ENCODE measurements at places on chromosomes 3 and 15.

- no peak for DNase-seq
Observed at GRCh38 chr15:67897646-67898339, 57.9 kb upstream of the RNU6-1 start.

- DNase-seq, result no peak
Observed at GRCh38 chr3:15941958-15942357, 144.2 kb upstream of the ANKRD28 start.

DNA sequence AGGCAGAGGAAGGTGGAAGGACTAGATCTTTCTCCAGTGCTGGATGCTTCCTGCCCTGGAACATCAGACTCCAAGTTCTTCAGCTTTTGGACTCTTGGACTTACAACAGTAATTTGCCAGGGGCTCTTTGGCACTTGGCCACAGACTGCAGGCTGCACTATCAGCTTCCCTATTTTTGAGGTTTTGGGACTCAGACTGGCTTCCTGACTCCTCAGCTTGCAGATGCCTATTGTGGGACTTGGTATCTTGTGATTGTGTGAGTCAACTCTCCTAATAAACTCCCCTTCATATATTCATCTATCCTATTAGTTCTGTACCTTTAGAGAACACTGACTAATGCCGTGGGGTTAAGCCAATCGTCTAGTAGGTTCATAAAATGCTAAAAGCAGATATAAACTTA lies 8.8 kb upstream of the B3GNT5 start:
- DNase-seq, result no peak

DNA sequence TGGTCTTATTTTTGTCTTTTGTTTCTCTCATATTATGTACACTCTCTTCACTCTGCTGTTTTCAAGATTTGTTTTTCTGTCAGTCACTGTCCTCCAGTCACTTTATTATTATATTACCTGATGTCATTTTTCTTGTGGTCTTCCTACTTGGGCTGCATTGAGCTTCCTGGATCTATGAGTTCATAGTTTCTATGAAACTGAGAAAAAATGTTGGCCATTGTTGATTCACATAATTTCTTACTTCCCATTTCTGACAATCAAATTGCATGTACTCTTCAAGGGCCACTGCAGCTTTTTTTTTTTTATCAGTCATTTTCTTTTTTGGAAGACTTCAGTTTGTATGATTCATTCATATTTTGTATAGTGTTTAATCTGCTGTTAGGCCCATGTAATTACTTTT lies 1180.6 kb upstream of the GBE1 start:
- no peak for DNase-seq

DNA sequence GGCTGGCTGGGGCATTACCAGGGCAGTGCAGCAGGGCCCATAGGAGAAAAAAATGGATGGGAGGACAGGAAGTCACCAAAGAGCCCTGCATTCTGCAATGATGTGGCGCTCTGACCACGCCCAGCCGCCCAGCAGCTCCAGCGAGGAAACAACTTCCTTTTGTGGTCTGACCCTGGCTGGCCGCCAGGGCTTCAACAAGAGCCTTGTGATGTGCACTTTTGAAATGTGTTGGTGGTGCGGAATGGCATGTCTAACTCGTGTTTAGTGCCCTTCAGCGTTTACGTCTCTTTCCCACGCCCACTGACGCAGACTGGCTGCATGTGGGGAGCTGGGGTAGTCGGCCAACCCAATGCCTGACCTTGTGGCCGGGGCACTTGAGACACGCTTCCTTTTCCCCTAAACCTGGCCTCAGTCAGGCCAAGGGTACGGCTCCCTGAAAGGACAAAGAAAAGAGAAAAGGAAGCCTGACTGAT lies 81.9 kb upstream of the CTNNB1 start:
- DNase-seq, result no peak

- no peak for DNase-seq
Observed at GRCh38 chr3:70583682-70584081, 271.2 kb upstream of the MDFIC2 start.

DNA sequence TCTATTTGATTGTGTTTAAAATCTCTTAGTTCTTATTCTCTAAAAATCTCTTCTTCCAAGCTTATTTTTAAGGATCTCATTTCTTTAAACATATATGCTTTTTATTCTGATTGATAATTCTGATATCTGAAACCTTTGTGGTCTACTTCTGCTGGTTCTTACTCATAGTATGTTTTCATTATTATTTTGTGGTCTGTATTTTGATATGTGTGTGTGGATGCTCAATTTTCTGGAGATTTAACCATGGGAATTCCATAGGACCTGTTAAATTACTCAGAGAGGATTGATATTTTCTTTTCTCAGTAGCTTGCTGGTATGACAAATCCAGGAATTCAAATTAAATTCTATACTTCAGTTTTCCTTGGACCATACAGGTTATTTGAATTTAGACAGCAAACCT lies 14.7 kb upstream of the HHLA2 start:
- no peak for DNase-seq

DNA sequence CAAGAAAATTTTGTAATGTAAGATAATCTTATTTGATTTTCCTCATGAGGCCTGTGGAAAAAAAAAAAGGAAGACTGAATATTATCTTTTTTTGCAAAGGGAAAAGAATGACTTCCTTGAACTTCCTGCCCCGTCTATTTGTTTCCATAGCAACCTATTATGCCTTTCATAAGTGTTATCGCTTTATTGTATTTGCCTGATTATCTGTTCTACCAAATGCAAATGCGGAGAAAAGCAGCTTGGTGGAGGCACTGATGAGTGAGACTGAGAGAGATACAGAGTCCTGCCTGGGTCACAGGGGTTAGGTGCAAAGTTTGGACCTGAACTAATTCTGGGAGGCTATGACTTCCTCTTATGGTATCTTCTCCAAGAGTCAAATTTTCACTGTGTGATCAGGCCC lies 334.0 kb upstream of the KCNMB2 start:
- peak; percentile 70 for DNase-seq

- DNase-seq, result peak; percentile 46
Observed at GRCh38 chr3:9249273-9250192, at the start of gene SRGAP3. SRGAP3 (minus strand) TSS chr3:9249646; CDS start chr3:9248951, 695 bp downstream.

DNA sequence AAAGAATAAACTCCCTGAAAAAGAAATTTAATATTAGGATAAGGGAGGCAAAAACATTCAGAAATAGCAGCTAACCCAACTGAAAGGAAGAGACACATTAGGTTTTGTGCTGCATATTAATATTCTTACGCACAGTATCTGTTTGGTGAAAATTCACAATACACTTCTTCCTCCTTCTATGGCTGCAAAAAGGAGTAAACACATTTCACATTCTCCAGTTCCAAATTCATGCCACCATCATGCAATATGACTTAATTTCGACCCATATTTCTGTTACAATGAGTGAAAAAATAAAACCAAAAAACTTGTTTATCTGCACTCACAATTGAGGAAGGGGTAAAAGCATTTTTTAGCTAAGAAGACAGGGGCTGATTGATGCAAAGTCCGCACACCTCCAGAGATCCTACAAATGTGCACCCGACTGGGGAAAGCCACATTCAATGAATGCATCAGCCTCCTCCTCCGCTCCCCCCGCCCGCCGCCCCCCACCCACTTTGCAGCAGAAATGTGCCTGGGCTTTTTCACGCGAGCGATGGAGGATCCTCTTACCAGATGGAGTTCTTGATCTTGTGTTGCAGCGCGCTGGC lies 1.0 kb downstream of the RFX7 start:
- DNase-seq, result no peak

DNA sequence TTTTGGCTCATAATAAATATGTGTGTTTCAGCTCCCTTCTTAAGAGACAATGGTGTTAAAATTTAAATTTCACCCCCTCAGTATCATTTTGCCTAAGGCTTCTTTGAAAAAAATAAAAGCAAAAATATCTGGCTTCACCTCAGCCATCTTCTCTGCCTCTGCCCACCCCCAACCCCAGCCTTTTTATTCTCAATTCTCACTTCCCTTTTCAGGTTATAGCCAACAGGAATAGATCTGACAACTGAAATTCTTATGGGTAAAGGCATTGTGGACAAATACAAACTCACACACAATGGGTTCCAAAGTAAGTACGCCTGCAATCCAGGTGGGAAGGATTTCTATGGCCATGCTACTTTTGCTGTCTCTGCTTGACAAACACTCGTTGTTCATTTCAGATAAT lies 399.0 kb upstream of the ARRDC4 start:
- DNase-seq, result no peak

- no peak for DNase-seq
Observed at GRCh38 chr15:41966920-41967465, 5.4 kb downstream of the EHD4 start.
